ENCODE measurements at places on chromosomes 5 and 9.
A peak's percentile ranks its signal among the peaks of the same experiment; 100 is the strongest.

GRCh38 chr5:74629326-74629725, 11.2 kb downstream of the ENC1 start:
- DNase-seq, result no peak

DNA sequence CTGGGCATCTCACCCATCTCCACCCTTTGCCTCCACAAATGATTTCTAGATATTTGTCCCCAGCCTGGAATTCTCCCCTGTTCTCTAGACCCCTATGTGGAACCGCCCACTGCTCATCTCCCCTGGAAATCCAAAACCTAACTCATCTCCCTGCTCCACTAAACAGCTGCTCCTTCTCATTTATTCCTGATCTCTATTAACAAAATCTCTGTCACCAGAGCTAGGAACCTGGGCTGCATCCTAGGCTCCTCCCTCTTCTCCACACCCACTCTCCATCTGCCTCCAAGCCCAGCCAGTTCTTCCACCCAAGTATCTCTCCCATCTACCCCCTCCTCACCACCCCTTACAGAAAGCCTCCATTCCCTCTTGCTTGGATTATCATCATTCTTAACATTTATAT, 24.0 kb upstream of the SYNPO start:
- DNase-seq, result no peak

GRCh38 chr9:129894120-129894823, 59.0 kb downstream of the USP20 start:
- DNase-seq, result peak; percentile 19

GRCh38 chr5:66551945-66552344, 44.2 kb upstream of the MAST4 start:
- no peak for DNase-seq

- peak; percentile 14 for DNase-seq
Measured at GRCh38 chr5:179668391-179668790, 12.4 kb downstream of the CBY3 start.
